ENCODE measurements at places on chromosomes 6 and 20.

GRCh38 chr6:131791476-131791875, 16.3 kb upstream of the ENPP1 start:
- DNase-seq, result no peak

- DNase-seq, result no peak
Observed at GRCh38 chr6:124434421-124434820, 527.8 kb upstream of the RNF217 start.

GRCh38 chr20:37341632-37342031, 4.3 kb upstream of the SRC start:
- no peak for DNase-seq

DNA sequence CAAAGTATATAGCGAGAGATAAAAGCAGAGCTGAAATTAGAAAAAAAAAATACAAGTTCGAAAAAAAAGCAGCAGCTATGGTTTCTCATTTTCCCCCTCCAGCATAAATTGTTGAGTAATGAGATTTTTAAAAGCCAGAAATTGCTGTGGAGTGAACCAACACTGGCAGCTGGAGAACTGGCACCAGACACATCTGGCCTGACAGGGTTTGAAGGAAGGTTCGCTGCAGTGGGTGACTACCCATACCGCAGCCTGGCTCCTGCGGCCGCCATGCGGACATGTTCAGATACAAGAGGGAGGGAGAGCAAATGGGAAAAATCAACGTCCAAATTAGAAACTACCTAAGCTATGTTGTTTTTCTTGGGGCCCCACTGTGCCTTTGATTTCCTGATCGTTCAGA, 3.3 kb downstream of the APCDD1L start:
- no peak for DNase-seq

GRCh38 chr6:34152042-34152524, 6.2 kb upstream of the GRM4 start:
- DNase-seq, result no peak

DNA sequence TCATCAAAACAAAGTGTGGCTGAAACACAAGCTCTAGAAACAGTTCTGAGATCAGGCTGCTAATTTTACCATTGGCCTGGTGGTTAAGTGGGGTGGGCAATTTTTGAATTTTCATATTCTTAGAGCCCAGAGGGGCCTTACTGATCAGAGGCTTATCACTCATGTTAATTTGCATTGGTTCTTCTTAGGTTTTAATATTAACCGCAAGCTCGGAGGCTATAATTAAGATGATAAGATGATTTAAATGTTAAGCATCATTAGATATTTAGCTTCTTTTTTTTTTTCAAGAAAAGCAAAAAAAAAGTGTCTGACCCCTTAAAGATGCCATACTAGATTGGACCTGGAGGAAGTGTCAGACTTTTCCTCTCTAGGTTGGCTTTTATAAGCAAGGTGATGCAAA, 8.4 kb upstream of the POPDC3 start:
- DNase-seq, result no peak

DNA sequence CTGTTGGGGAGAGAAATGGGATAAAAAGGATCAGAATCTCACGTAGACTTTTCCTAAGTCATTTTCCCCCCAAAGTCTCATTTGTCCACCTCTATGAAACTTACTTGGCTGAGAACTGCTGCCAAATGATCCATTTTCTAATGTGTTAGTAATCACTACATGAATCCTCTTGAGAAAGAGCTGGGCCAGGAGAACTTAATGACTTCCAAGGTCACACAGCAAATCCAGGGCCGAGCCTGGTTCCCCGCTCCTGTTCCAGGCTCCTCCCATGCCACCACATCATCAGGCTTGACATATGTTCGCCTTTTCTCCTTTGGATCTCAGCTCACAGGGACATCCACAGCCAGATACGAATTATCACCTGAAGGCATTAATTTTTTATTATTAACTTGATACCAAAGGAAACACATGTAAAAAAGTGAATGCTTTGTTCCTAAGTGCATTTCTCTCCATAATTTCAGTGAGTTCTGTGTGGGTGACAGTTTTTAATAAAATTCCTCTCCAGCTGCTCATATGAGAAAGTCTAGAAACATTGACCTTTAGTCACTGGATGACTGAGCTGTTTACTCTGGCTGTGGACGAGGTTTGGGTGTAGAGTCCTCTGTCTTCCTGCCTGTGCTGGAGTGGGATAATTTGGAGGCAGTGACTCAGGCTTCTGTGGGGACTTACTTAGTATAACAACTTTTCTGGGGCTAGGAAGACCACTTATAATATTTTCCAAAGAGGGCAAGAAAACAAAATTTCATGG, 276.3 kb downstream of the PAX1 start:
- DNase-seq, result no peak

DNA sequence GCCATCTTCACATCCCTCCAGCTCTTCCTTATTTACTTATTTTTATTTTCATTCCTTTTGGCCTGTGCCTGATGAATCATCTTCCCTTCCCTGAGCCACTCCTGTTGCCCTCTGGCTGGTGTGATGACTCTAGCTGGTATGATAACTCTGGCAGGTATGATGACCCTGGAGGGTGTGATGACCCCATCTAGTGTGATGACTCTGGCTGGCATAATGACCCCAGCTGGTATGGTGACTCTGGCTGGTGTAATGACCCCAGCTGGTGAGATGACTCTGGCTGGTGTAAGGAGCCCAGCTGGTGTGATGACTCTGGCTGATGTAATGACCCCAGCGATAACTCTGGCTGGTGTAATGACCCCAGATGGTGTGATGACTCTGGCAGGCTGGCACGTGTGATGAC, 426.8 kb downstream of the QKI start:
- no peak for DNase-seq

- no peak for DNase-seq
Observed at GRCh38 chr6:119145111-119145510, 66.6 kb upstream of the FAM184A start.

DNA sequence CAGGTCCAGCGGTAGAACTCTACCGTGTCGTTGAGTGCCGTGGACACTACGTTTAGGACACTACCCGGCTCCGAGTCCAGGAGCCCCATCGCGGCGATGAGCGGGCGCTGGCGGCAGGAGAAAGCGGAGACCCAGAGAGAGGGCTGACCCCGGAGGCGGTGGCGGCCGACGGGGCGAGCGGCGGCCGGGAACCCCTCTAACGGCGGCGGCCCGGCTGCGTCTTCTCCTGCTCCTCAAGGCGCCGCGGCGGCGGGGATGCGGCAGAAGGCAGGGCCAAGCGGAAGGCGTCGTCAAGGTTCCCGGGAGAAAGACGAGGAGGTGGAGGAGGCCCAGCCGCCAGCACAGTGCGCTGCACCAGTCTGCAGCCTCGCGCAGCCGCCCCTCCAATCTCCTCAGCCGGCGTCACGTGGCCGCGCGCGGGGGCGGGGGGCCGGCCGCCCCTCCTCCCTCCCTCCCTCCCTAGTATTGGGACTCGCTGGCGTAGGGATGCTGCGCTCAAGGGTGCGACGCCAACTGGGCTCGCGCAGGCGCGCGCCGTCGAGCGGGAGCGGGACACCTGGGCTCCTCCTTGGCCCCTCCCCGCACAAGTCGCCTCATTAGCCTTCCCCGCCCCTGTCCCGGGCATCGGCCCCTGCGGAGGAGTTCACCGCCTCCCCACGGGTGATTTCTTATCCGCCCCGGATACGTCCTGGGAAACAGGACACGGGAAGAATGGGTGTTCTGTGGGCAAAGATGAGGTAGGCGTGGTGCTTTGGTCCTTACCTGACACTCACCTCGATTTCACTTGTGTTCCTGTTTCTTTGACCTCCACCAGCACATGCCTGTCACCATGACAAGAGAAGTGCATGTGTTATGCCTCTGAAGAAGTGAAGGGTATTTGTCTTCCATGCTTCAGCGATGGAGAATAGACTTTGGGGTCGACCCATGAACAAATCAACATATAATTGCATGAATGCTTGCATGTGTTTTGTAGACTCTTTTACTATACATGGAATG, at the start of gene ELOVL4:
Gene ELOVL4, minus strand, starts transcription at position 363 of the 996 bp plus-strand sequence. Its CDS starts 274 bp downstream, at position 89.
- DNase-seq, result peak; percentile 45

GRCh38 chr6:169495601-169496000, 206.2 kb downstream of the WDR27 start:
- DNase-seq, result no peak

GRCh38 chr6:16819752-16820151, 58.5 kb upstream of the ATXN1 start:
- DNase-seq, result no peak

GRCh38 chr20:36367907-36368799, 62.0 kb downstream of the DLGAP4 start:
- no peak for DNase-seq

GRCh38 chr6:107102414-107102805, 12.9 kb downstream of the BEND3 start:
- peak; percentile 6 for DNase-seq

GRCh38 chr20:16166737-16167136, 406.5 kb downstream of the KIF16B start:
- no peak for DNase-seq

DNA sequence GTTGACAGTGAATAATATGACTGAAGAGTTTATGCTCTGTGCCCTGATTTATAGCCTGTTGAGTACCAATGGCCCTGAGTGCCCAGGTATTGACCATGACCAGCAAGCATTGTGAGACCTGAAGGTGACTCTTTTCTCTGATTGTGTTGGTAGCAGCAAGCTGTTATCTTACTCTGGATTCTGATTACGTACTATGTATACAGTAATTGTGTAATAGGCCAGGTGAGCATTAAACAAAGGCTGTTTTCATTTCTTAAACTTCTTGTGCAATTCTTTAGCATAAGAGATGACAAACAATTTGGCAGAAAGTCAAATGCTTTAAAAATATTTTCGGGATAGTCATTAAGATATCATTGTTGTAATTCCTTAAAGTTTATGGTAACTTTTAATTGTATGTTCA, 111.7 kb upstream of the PTPRK start:
- DNase-seq, result no peak

DNA sequence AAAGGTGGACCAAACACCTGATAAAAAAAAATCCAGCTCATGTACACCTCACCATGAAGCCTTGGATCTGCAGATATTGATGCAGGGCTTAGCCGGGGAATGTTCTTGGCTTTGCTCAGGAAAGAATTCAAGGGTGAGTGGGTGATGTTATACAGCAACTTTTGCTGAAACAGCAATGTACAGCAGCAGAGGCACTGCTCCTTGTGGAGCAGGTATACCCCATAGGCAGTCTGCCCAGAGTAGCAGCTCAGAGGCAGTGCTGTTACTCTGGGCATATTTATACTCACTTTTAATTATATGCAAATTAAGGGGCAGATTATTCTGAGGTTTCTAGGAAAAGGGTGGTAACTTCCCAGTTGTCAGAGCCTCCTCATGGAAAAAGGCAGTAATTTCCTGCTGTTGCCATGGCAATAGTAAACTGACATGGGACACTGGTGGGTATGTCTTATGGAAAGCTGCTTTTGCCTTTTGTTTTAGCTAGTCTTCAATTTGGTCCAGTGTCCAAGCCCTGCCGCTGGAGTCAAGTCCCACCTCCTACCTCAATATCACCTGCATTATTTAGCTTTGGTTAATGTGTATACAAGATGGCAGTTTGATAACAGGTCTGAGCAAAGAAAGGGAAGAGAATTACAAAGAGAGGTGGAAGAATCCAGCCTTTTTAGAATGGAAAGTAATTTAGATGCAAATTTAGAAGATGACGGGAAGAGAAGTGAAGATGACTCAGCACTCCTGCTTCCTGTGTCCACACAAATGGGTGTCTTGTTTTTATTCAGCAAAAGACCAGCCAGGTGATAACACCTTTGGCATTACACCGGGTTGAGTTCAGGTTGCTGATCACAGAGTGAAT, 110.1 kb upstream of the JAG1 start:
- no peak for DNase-seq

GRCh38 chr6:131754088-131754487, 43.3 kb upstream of the CTAGE9 start:
- no peak for DNase-seq

- no peak for DNase-seq
Observed at GRCh38 chr6:30913721-30914075, 340 bp upstream of the VARS2 start.

- no peak for DNase-seq
Observed at GRCh38 chr20:22795433-22795832, 211.1 kb upstream of the FOXA2 start.

GRCh38 chr20:50052550-50053361, 60.2 kb downstream of the UBE2V1 start:
- no peak for DNase-seq

GRCh38 chr6:43676962-43677606, 10.5 kb downstream of the MRPS18A start:
- no peak for DNase-seq

DNA sequence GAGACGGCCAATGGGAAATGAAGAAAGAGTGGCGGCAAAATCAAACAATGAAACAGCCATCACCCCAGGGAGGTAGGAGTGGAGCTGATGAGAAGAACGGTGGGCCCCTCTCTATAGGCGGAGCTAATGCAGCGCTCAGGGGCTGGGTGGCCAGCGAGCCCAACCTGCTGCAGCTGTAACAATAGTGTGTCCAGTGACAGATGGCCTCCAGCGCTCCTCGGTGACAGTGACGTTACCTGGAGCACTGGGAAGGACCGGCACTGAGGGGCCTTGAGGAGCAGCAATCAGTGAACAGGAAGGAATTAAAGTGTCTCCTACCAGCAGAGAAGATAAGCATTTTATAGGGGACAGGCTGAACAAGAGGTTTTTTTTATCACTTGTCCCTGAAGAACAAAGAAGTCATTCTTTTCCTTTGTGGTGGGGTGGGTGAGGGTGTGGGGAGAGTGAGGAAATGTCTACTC, 81.6 kb downstream of the FOXA2 start:
- DNase-seq, result no peak

- peak; percentile 43 for DNase-seq
Observed at GRCh38 chr6:23696992-23697391, 429.0 kb upstream of the NRSN1 start.

- DNase-seq, result no peak
Observed at GRCh38 chr20:1296117-1296610, 30.1 kb downstream of the SNPH start.

DNA sequence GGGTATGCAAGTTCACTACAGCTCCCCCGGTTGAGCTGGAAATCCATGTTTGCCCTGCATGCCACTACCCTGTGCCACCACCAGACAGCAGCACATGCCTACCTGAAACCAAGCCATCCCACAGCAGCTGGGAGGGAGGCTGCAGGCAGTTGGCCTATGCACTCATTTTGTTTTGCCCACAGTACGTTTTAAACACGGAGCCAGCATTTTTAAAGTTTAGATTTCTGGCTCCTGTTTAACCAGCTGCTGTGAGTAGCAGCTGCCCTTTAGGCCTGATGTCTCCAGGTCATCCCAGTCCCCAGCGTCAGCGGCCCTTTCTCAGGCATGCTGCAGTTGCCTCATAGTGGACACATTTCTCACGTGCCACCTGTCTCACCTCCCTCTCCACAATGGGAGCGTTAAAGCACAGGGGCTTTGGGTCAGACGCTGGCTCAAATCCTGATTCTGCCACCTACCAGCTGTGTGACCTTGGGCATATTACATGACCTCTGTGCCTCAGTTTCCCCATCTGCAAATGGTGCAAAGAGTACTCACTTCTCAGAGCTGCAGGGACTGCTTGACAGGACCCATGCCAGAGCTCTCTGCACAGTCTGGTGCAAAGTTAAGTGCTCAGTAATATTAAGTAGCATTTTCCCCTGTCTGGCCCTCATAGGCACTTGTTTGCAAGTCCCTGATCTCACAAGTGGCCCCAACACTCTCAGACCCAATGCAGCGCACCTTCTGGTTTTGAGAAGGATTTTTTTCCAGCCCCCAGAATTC, 8.2 kb upstream of the UBE2V1 start:
- peak; percentile 43 for DNase-seq

GRCh38 chr20:13990465-13990864, at the start of gene SEL1L2:
Gene SEL1L2 (minus strand): TSS chr20:13990614. CDS start chr20:13990534, 80 bp downstream.
- peak; percentile 32 for DNase-seq

Data from NCI-H446 (cell line).